ENCODE measurements at places on chromosomes 5 and 9.

GRCh38 chr5:151095341-151096000 is 14.6 kb upstream of the TNIP1 start:
- no peak for DNase-seq

DNA sequence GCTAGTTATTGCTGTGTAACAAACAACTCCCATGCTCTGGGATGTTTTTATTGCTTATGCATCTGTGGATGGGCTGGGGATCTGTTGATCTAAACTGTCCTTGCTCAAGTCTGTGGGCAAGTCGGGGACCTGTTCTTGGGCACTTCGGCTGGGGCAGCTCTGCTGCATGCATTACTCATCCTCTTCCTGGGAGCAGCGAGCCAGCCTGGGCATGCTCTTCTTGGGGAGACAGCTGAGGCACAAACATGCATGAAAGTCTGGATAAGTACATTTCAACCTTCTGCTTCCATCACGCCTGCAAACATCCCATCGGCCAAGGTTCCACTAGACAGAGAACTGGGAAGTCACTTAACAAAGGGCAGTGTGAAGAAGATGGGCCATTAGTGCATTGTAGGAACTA is 66.3 kb downstream of the ANKRD33B start:
- no peak for DNase-seq

GRCh38 chr5:148988328-148988727 is 74.5 kb downstream of the SH3TC2 start:
- no peak for DNase-seq

DNA sequence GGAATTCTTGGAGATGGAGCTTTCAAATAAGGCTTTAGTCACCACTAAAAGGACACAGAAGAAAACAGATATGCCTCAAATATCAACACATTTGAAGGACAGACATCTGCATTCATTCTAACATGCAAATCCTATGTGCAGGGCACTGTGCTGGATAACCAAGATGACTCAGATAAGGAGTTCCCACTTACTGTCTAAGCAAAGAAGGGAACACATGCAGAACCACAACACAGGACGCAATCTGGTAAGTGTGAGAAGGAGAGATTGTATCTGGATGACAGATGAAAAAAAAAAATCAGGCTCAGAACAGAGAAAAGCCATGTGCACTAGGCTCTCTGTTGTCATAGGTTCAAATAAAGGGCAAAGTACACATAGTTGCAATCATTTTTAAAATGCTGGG is 42.5 kb downstream of the ELAVL2 start:
- DNase-seq: no peak

DNA sequence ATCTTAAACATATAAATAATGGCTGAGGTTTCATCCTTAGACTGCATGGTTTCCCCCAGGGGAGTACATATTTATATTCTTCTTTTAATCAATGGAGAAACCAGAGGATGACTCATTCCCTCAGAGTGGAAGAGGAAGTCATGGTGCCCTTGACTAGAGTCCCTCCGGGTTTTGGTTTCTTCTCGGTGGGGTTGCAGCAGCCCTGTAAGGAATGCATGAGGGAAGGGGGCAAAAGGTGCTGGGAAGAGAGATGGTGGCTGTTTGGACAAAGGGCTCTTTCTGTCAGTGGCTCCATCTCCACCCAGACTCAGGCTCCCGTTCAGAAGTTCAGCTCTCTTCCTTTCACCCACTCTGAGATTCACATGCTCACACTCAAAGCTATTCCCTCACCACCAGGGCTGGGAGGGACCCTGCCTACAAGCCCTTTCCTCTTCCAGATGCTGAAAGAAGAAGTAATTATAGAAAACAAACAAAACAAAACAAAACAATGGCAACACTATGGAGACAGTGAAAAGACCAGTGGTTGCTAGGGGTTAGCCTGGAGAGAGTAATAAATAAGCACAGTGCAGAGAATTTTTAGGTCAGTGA is 129.8 kb upstream of the IL12B start:
- peak; percentile 70 for DNase-seq

DNA sequence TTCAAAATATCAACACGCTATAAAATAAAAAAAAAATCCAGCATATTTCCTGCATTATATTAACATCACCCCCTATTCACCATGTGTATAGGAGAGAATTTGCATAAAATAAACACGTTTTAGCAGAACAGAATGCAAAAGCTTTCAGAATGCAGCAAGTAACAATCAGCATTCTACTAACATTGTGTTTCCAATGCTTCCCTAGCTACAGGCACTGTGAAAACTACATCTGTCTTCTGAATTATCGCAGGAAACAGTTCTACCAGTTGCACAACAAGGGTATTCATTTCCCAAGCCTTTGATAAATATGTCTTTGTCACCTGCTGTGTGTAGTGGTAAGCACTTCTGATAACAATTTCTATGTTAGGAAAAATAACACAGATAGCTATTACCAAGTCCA is 1015.8 kb downstream of the CDH18 start:
- no peak for DNase-seq

DNA sequence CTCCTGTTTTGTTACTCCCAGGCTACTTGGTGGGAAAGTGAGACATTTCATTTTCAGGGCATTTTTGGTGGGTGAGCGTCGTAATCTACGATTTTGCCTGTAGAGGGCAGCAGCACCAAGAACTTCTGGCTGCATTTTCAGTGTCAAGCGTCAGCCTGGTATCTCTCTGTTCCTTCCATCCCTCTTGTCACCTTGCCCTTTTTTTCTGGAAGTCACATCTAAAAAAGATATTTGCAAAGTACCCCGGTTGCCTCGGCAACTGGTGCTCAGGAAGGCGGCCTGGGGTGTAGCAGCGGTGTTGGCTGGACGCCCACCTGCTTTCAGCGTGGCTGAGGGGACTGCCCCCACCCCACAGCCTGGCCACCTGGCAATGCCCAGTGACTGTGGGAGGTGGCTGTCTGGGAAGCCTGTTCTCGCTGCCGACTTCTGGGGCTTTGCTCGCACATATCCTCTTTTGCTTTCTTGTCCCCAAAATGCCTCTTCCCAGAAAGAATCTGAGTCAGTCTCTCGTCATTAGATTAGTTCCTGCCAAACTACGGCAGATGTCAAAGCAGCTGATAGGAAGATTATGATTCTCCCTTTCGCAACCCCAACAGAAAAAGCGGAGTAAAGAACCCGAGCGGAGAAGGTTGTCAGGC is 84.5 kb downstream of the ACER2 start:
- DNase-seq: peak; percentile 12

- DNase-seq: no peak
These were observed 35.4 kb downstream of the UBE2R2 start for GRCh38 chr9:33852216-33852826.

DNA sequence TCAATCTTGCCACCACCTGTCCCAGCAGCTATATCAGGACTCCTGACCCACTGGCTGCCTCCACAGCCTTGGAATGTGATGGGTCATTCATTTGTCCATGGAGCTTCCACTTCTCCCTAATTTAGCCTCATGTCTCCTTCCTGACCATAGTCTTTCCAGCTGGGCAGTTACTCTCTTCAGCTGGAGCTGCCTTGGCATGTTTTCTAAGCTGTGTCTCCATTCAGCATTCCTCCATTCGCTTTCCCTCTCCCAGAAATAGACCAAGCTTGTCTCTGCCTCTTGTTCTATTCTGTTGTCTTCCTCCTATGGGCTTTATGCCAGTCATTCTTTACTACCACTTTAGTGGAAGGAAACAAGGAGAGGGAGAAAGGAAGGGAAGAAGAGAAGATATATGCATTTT is 5.3 kb upstream of the CTXN3 start:
- no peak for DNase-seq
